Stimulated activated CD4-positive, alpha-beta T cell treated with anti-CD3 and anti-CD28 coated beads, Interleukin-15, amount 100 ng/mL, for 1 hour (primary cell): ENCODE measurements at places on chromosomes 3 and 15.

GRCh38 chr3:167814441-167814951, 79.0 kb downstream of the SERPINI1 start:
- DNase-seq, result no peak

DNA sequence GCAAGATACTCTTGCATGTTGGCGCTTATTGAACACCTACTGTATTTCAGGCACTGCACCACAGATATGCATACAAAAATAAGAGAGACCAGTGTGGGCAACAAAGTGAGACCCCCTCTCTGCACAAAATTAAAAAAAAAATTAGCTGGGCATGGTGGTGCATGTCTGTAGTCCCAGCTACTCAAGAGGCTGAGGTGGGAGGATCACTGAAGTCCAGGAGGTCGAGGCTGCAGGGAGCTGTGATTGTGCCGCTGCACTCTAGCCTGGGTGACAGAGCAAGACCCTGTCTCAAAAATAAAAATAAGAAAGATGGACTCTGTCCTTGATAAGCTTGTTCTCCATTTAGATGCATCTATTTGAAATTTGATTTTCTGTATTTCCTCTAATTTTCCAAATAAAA, 20.8 kb downstream of the FEM1B start:
- DNase-seq, result no peak

DNA sequence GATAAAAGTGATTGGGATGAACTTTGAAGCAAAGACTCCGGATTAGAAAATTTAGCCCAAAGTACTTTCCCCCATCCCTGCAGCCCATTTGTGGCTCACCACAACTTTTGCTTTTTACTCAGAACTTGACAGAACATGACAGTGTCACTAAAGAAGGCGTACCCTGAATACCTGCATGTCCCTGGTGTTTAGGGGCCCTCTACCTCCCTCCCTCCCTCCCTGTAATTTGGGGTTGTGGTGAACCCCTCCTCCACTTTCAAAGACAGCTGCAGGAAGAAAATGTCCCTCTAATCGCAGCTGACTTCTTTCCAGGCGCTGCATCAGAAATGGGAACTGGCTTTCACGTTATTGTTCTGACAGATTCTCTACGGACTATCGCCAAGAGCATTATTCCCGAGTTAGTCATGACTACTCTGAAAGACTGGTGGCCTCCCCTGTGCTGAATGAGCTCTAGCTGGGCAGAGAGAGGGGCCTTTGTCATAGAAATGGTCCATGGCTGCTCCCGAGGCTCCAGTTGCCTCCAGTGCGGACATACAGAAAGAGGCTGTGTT, 93.2 kb upstream of the ARHGEF3 start:
- no peak for DNase-seq

DNA sequence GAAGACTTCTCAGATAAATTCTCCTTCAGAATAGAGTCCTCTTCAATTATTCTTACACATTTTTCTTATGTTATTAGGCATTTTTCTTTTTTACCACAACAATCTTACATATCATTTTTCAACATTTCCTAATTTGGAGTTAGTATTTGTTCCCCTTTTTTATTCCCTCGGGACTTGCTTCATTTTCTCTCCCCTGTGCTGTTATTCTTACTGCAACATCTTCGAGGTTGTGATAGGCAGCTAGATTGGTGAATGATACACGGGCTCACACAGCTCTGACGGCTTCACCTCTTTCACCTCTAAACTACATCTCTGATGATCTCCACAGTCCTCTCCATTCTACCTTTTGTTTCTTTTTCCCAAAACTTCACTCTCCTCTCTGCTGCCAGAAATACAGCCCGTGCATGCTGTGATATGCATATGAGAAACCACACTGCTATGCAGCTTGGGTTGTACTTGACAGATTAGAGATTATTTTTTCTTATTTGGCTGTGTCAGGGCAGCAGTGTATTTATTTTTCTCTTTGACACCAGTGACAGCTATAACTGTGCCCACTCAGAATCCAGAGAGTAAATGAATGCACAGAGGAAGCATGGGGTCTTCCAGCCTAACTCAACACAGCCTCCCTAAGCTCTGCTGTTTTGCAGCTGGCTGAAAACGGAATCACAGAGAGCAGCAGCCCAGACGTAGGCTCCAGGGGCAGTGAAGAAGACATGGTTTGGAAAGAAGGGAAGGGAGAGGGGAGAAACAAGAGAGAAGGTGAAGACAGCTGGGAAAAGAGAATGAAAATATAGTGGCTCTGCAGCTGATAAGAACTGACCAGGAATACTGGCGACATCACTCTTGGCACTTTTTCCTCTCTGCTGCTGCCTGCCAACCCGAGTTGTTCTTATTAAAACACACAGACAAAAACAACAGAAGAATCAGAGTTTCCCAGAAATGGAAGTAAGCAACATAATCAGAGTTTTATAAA, 61.8 kb downstream of the SLC9A9 start:
- DNase-seq, result no peak

- no peak for DNase-seq
These were observed 121.2 kb downstream of the TLE3 start for GRCh38 chr15:69976366-69976994.

DNA sequence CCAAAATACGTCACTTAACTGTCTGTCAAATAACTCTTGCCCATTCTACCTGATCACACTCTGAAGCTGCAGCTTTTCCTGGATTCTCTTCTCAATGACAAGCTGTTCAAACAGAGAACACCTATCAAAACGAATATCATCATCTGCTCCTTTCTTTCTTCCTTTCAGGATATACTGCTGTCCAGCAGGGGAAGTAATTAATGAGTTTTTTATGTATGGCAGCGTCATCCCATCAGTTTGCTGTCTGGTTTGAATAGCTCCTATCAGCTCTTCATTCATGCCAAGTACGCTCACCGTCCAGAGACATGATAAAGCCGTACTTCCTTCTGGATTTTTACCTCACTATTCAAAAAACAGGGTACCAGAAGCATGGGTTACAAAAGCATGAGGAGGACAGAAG, at the start of gene CHRM5:
Gene CHRM5, plus strand, starts transcription at position 274 of the 400 bp plus-strand sequence. CDS start 94,221 bp downstream, outside the sequence.
- no peak for DNase-seq

GRCh38 chr3:73586190-73586589, 38.6 kb downstream of the PDZRN3 start:
- DNase-seq, result no peak

GRCh38 chr15:38720893-38721567, 156.4 kb upstream of the RASGRP1 start:
- no peak for DNase-seq

DNA sequence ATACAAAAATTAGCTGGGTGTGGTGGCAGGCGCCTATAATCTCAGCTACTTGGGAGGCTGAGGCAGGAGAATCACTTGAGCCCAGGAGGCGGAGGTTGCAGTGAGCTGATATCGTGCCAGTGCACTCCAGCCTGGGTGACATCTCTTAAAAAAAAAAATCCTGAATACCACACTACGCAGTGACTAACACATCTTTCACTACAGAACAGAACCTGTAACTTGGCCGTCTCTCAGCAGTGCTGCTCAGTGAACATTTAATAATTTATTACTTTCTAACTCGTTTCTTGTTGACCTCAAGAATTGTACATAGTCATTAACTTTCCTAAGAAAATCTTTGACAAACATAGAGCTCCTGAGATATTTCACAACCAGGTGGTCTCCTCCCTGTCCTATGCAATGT, 3.8 kb downstream of the GREM1 start:
- DNase-seq, result no peak

- DNase-seq, result no peak
These were observed 51.5 kb downstream of the PLCL2 start for GRCh38 chr3:16936233-16936632.

- no peak for DNase-seq
These were observed 13.1 kb upstream of the KY start for GRCh38 chr3:134663721-134664456.

DNA sequence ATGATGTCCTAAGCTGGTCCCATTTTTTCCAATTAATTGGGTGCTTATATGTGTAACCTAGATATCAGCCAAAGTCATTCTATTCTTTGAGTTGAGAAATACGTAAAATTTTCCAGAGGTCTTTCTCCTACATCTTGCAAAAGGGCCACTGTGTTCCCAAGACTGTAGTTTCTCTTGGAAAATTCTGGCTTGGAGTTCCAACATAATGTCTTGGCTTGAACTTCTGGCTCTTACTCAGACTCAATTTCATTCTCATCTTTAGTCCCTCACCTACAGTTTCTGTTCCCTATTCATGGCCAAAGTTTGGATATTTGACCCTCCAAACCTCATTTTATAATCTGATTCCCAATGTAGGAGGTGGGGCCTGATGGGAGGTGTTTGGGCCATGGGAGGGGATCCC, 201.4 kb upstream of the ARHGEF26 start:
- no peak for DNase-seq

DNA sequence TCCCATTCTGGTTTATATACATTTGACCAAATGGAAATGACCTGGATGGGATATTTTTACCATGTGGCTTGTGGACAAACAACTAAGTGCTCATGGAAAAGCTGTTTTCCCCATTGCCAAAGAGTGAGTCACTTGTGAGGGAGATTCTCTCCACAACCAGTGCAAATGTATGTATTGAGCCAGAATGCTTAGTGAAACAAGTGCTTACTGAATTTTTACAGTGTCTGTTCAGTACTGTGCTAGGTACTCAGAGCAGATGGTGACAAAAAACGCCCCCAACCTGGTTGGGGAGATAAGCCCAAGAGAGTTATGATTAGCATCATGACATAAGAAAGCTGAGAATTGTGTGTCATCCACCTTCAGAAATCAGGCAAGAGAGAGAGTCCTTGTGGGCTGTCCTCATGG, 2.3 kb downstream of the CHP1 start:
- DNase-seq, result no peak

DNA sequence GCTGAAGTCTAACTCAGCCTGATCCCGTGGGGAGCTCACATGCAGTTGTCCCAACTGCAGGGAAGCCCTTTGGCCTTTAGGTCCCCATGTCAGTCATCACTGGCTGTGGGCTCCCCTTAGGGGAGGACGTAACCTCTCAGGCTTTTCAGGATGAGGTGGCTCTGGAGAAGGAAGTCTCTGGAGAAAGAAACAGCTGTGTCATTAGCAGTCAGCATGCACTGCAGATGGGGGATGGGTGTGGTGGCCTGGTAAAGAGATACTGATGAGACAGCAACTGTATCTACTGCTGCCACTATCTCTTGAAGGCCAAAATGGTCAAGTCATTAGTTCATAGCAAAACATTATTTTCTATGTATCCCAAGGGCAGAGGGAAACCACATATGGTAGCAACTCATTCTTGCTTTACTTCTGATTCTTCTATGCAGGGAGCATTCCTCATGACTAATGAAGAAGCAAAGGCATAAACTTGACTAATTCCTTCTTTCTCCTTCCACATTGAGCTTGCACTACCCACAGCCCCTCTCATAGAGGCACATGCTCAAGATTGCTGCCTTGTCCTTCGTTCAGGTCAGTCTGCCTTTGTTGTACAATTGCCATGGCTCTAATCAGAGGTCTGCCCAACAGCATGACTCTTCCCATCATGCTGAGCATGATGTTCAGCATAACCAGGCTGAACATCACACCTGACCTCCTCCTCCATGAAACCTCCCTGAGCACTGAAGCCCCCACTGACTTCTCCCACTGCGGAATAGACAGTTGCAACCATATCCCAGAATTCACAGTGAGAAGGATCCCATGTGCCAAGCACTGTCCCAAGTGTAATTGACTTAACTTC, 47.8 kb upstream of the TMEM158 start:
- DNase-seq, result no peak

DNA sequence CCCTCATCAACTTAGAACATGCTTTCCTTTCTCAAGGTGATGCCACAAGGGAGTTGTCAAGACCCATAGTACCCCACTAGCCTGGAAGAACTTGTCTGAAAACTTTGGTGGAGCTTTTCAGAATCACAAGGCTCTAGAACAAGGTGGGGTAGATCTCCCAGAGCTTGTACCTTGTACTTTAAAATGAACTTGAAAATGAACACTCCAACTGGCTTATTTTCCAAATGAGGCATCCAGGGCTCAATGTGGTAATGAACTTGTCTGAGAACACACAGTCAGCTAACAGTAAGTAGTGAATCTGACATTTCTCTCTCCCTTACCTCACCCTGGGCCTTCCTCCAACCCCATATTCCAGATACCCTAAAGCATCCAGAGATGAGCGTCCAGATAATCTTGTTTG, 81.8 kb upstream of the THBS1 start:
- DNase-seq, result no peak

- no peak for DNase-seq
These were observed 47.9 kb downstream of the PIK3CA start for GRCh38 chr3:179196098-179196497.

GRCh38 chr3:67947808-67948508, 293.5 kb upstream of the SUCLG2 start:
- peak; percentile 38 for DNase-seq

GRCh38 chr3:94423578-94423977, 360.7 kb downstream of the NSUN3 start:
- DNase-seq, result no peak

GRCh38 chr3:174398761-174399160, 460.4 kb upstream of the NAALADL2 start:
- DNase-seq, result no peak

GRCh38 chr3:72052841-72053409, 268.0 kb upstream of the PROK2 start:
- DNase-seq, result no peak

GRCh38 chr3:134775831-134776230, 19.2 kb upstream of the EPHB1 start:
- DNase-seq, result no peak

- no peak for DNase-seq
These were observed 6.8 kb downstream of the USP4 start for GRCh38 chr3:49333091-49333490.

- DNase-seq, result no peak
These were observed 65.3 kb downstream of the NSMCE3 start for GRCh38 chr15:29204369-29204755.

GRCh38 chr3:33777996-33778395, 20.4 kb upstream of the PDCD6IP start:
- no peak for DNase-seq

- DNase-seq, result no peak
These were observed 24.8 kb downstream of the EFCC1 start for GRCh38 chr3:129025691-129026435.

DNA sequence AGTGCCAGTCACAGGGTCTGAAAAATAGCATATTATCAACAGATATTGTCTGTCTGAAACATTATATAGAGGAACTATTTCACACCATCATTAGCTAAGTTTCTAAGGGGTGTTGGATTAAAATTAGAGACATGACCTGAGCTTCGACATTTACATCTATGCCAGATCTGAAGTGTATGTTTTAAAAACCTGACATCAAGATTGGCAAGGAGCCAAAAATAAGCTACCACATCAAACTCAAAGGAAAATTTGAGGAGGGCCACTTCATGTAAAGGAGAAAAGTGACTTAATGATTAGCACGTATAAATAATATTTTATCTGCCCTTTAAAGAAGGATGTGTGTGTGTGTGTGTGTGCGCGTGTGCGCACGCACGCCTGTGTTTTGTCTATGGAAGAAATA, 752.0 kb upstream of the GRM7 start:
- no peak for DNase-seq

DNA sequence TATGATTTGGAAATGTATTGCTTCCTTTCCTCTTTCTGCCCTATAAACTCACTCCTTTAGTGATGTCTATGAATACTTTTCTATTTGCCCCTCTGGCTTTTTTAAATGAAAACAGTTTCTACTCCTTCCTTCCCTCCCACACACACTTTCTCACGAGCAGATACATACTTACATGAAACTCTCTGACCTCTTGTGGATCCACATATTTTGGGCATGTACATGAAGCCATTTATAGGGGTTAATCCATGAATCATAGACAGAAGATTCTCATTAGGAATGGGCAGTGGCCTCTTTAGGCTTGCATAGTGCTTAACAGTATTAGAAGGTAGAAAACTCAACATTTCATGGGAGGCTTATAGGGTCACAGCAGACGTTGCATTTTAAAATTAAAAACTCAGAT, 24.8 kb downstream of the ANAPC13 start:
- DNase-seq, result no peak

- no peak for DNase-seq
These were observed 16.4 kb downstream of the SRPRB start for GRCh38 chr3:133821767-133822638.
